Fibroblast of the conjunctiva (primary cell): ENCODE measurements at places on chromosomes 3 and 15.

DNA sequence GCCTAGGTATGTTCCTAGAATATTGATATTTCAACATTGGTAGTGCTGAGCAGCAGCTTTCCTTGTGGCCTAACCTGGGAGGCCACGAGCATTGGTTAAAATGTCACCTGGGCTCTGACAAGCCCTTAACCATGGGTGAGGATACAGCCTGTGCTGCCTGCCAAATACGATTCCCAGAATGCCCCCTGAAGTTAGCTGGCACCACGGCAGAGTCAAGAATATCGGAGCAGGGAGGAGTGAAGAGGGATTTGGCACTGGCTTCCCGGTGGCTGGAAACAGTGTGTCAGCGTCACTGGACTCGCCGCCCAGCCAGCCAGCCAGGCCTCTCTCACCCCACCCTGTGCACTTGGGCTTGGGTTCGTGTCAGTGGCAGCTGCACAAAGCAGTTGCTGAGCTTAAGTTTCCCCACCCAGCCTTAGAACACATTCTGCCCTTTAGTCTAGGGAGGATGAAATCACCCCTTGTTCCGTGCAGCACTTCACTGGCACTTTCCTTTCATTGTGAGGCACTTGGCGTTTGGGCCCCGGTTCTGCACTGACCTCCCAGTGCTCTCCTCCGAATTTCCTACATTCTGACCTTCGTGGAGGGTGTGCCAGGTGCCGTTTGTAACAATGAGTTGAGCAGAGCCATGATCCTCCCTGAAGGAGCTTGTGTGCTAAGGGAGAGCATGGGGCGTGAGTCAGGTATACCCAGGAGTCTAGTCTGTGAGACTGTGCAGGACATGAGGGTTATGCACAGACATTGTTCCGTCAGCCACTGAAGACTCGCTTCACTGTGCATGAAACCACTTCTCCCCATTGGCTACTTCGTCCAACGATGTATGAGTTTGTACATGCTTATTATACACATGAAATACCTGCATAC, 152.8 kb upstream of the BHLHE40 start:
- no peak for DNase-seq

DNA sequence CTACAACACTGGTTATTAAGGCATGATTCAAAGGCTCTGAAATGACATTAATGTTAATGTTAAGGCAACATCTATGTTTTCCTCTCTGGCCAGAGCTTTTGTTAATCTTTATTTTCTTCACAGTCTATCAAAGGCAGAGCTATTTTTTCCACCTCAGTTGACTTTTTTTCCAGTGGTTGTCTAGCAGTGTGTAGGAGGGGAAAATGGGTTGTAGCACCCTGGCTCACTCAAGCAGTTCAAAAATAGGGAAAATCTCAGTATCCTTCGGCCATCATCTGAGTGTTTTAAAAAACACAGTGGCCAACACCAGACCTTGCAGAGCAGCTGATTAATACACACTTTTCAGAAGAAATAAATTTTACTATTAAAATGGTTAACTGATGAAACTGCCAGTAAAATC, 21.4 kb downstream of the CBLB start:
- DNase-seq, result no peak

DNA sequence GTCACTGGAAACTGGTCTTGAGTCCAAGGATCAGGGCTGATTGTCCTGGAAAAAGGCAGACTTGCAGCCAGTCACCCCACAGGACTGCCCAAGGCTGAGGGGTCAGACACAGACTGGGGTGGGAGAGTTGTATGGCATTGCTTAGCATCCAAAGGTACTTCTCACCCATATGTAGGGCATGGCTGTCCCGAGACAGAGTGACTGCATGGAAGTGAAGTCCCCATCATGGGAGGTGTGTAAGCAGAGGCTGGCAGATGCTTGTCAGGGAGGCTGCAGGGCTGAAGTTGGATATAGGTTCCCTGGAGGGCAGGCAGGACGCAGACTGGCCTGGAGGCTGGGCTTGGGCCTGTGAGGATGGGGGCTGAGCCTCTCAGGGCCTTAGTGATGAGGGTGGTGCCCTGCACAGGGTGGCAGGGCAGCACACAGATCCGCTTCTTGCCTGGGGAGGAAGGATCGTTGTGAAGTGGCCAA, 31.1 kb downstream of the PSTPIP1 start:
- no peak for DNase-seq

- DNase-seq, result no peak
Observed at GRCh38 chr3:52742418-52743041, 28.2 kb downstream of the NEK4 start.

- DNase-seq, result no peak
Observed at GRCh38 chr15:39430389-39430788, 150.5 kb upstream of the THBS1 start.

- DNase-seq, result peak; percentile 53
Observed at GRCh38 chr3:10758304-10759037, 57.6 kb upstream of the SLC6A11 start.

DNA sequence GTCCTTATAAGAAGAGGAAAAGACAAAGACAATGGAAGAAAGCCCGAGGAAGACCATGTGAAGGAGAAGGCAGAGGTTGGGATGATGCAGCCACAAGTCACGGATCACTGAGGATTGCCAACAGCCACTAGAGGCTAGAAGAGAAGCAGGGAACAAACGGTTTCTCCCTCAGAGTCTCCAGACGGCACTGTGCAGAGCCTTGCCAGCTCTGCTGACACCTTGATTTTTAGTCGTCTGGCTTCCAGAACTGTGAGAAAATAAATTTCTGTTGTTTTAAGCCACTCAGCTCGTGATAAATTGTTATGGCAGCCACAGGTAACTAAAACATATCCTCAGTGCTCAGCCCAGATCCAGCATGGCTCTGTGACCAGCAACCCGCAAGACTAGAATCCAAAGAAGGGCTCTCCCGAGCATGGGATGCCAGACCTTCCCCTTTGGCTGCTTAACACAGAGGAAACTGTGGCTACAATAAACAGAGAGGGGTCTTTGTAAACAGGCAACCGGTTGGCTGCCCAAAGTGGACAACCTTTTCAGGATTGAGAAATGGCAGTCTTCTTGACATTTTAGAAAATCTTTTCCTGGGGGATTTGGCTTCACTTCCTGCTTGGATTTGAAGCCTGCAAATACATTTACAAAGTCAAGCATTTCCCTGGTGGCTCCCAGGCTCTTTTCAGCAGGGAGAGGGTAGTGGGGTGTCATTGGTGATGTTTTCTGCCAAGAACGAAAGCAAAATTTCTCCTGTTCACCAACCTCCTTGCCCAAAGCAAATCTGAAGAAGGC, 88.7 kb upstream of the ADPGK start:
- DNase-seq, result no peak

- DNase-seq, result no peak
Observed at GRCh38 chr3:105837143-105837740, 31.6 kb downstream of the CBLB start.

DNA sequence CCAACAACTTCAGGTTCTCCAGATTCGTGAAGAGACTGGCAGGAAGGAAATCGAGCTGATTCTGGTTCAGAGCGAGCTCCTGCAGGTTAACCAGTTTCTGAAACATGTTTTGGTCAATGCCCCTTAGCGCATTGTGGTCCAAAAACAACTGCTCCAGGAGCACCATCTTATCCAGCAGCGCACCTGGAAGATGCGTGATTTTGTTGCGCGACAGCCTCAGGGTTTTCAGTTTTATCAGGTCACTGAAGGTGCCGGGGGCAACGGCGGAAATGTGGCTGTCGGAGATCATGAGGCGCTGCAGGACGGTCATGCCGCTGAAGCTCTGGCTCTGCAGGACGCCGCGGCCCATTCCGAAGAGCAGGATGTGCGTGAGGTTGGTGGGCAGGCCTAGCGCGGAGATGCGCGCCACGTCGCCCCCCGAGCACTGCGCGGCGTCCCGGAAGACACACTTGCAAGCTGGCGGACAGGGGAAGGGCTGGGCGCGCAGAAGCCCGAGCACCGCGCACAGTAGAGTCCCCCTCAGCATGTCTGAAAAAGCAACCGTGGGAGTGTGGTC, 1.2 kb downstream of the GP5 start:
- DNase-seq, result no peak

- DNase-seq, result no peak
Observed at GRCh38 chr15:55522742-55523450, 14.9 kb upstream of the DNAAF4 start.

- no peak for DNase-seq
Observed at GRCh38 chr3:184693011-184693975, 18.6 kb downstream of the MAGEF1 start.

- DNase-seq, result no peak
Observed at GRCh38 chr15:80727196-80727595, 32.1 kb downstream of the ABHD17C start.

GRCh38 chr15:80093854-80094418, 34.5 kb downstream of the ZFAND6 start:
- no peak for DNase-seq

DNA sequence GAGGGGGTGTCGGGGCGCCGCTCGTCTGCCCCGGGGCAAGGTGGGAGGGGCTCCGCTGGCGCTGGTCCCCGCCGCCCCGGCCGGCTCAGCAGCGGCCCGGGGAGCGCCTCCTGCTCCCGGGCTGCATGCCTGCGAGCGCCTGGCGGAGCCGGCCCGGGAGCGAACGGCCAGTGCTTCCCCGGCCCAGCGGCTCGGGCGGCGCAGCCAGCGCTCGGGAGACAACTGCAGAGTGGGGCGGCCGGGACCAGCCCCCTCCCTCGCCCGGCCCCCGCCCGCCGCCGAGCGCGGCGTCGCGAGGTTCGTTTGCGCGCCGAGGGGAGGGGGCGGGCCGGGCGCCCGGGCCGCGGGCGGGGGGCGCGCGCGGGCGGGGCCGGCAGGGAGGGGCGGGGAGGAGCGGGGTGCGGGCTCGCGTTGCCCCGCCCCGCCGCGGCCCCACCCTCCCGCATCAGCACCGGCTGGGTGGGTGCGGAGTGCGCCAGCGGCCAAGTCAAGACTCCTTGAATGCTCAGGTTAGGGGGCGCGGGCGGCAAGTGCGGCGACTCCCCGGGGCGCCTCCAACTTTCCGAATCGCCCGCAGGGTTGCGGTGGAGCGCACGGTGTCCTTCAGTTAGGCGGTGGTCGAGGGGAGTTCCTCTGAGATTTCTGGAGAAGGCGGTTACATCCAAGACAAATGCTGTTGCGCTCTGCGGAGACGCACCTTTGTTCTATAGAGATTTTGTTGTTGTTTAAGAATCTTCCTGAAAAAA, at the start of gene RGMA:
Gene RGMA, minus strand, starts transcription at position 231 of the 746 bp plus-strand sequence. CDS start 279 bp downstream, outside the sequence.
- DNase-seq, result no peak

- no peak for DNase-seq
Observed at GRCh38 chr3:48656841-48657281, 5.8 kb downstream of the CELSR3 start.

DNA sequence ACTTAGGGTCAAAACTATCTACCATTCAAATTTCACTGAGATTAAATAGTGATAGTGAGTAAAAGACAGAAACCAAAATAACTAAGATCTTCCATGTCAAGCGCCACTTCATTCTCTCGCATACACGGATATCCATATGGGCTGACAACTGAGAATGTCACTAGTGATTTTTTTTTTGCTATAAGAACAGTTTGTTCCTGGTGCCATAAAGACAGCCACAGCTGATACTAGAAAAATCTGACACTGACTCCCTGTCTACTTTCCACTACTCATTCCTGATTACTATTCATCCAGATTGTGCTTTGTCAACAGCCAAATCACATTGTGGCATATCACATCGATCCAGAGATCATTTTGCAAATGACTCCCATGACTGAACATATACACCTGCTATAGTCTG, 45.8 kb upstream of the CDAN1 start:
- no peak for DNase-seq

DNA sequence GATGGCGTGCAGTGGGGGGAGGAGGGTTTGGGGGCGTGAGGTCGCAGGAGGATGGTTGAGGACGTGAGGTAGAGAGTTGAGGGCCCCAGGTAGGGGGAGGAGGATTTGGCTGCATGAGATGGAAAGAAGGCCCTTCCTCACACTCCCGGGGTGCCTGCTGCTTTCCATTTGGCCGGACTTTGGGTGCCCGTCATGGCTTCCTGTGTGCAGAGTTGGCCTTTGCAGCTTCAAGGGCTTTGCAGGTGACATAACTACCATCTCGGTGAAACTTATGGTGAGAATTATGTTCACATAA, 1.7 kb downstream of the MLF1 start:
- DNase-seq, result no peak

GRCh38 chr3:33372218-33373081, 67.8 kb downstream of the UBP1 start:
- DNase-seq, result peak; percentile 43

DNA sequence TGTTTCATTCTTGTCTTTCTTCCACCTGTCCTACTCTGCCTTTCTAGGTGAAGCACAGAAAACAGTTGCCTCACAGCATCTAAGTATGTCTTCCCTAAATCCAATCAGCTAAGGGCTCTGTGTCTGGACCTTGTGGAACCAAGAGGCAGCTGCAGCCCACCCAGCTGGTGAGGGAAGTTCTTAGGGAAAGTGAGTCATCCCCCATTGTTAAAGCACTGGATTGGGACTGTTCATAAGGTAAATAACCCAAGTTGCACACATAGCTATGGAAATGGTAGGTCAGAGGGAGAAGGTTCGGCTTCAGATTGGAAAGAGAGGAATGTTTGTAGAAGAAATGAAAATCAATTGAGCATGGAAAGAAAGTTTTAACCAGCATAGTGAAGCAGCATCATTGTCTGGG, 18.0 kb upstream of the ARNT2 start:
- DNase-seq, result no peak

DNA sequence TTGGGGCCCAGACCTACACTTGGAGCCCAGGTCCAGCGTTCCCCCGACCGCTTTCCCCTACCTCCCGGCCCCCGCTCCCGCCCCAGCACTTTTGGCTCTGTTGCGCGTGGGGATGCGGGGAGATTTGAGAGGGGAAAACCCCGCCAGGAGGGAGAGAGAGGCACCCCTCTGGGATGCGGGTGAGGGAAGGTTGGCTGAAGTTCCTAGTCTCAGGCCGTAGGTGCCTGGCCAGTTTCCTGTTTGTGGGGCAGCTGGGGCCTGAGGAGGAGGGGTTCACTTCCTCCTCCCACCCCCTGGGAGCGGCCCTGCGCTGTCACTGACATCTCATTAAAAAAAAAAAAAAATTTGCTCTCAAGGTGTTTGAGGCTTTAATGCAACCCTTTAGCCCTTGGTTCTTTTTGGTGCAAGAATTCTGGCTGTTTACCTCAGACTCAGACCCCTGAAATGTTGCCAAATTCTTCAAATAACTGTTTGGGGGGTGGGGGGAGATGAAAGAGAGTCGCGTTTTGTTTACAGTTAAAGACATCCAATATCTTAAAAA, 2.6 kb downstream of the FAM43A start:
- DNase-seq, result no peak

DNA sequence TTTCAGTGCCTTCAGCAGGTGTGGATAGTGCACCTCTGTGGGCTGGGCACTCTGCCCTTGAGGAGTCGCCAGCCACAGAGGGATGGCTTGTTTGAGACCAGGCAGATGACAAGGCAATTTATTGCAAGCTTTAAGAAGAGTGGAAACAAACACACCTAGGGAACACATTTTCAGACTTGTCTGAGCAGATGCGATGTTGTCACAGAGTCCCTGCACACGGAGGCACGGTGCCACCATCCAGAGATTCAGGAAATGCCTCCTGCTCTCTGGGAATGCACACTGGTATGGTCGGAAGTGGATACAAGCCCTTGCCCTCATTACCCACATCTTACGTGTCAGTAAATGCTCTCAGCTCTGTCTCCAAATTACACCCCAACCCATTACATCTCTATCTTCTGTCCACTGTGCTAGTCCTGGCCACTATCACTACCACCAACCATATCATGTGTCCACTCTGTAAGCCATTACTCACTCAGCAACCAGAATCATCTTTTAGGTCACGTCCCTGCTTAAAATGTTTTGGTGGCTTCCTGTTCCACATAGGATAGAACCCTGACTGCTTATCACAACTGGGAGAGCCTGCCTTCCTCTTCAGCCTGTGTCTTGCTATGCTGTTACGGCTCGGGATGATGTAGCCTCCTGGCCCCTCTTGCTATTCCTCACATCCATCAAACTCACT, 196.9 kb downstream of the SLCO3A1 start:
- DNase-seq, result no peak
